ENCODE measurements at places on chromosomes 2 and 18. TPM values are rescaled to one million over a fixed set of nuclear protein-coding genes. Genes with fewer than 3 reads are reported as not detected.
A peak's percentile ranks its signal among the peaks of the same experiment; 100 is the strongest.

The RUFY4 gene
- total RNA-seq: not detected

The COL5A2 gene
- total RNA-seq: 31.8 TPM

The MAL gene
- total RNA-seq: 1.4 TPM

DNA sequence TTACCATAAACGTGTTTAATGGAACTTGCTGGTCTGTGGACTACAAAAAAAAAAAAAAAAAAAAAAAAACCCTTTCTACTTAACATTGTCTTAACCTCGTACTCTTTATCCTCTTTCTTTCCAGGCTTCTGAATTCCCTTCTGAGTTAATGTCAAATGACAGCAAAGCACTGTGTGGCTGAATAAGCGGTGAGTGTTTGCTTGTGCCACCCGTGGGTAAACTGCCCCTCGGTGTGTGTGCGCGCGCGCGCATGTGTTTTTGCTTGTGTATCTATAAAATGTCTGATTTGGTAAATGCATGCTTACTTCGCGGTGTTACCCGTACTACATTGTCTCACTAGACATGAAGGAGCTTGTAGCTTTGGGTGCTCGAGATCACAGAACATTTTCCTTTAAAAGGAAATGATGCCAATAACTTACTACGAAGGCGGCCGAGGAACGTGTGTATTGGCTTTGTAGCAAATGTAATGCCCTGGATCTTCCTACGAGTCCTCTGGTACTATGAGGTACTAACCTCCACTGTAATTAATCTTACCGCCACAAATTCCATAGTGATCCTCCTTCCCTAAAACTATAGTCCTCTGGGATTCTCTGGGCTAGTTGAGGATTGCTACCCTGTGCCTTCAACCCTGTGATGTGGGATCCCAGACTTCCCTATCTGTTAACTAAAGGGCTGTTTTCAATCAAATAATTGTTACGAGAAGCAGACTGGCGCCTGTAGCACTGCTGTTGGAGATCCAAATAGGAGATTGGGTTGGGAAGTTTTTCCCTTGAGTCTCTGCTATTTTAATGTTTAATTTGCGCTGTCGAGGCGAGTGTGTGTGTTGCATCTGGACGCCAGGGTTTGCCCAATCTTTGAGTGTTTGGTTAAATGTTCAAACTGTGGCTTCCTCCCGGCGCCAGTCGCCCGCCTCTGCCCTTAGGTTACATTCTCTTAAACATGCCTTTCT lies 1.1 kb downstream of the ID2 start:
- peak; percentile 62 for DNase-seq

GRCh38 chr18:74063557-74063956 lies 84.1 kb downstream of the FBXO15 start:
- no peak for DNase-seq

DNA sequence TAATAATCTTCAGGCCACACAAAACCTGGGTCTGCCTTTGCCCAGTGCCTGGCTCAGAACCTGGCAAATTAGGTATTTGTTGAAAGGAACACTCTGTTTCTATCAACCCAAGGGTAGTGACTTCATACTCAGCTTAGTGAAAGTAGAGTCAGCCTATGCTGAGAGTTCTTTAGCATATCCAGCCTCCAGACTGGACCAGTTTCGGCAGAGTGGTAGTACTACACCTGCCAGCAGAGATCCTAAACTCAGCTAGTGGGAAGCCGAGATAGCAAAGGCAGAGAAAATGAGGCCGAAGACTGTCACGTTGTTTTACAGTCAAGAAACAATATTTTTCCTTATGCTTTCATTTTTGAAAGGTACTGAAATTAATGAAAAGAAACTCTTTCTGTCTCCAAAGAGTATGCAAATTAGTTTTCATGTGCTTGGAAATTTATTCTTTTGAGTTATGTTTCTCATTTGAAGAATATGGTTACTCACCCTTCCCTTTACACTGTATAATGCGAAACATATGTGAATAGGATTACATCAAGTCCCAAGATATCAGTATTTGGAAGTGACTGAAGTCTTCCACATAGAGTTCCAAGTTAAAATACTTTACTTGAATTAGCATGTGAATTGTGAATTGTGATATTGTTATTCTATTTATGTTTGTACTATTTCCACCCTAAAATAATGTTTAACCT lies 52.2 kb upstream of the UGP2 start:
- DNase-seq: no peak

- DNase-seq: no peak
These were observed 709.6 kb downstream of the SOCS6 start for GRCh38 chr18:70998490-70998889.

DNA sequence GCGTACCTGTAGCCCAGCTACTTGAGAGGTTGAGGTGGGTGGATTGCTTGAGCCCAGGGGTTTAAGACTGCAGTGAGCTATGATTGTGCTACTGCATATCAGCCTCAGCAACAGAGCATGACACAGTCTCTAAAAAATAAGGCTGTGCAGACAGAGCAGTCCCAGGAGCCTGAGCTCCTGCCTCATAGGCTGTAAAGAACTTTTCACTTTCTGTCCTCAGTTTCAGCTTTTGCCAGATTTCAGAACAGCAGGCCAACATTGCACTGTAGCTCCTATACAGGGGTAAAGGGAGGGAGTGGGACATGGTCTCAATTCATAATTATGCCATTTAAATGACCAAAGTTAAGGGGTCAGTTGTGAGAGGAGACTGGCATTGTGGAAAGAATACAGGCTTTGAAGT lies 150.6 kb downstream of the GALNT1 start:
- no peak for DNase-seq

Measured in mucosa of descending colon (tissue), 3 donors.